NCI-H526 (cell line): ENCODE measurements at places on chromosomes 1 and 21.

GRCh38 chr1:156452907-156453306, 47.7 kb downstream of the MEF2D start:
- DNase-seq = no peak

DNA sequence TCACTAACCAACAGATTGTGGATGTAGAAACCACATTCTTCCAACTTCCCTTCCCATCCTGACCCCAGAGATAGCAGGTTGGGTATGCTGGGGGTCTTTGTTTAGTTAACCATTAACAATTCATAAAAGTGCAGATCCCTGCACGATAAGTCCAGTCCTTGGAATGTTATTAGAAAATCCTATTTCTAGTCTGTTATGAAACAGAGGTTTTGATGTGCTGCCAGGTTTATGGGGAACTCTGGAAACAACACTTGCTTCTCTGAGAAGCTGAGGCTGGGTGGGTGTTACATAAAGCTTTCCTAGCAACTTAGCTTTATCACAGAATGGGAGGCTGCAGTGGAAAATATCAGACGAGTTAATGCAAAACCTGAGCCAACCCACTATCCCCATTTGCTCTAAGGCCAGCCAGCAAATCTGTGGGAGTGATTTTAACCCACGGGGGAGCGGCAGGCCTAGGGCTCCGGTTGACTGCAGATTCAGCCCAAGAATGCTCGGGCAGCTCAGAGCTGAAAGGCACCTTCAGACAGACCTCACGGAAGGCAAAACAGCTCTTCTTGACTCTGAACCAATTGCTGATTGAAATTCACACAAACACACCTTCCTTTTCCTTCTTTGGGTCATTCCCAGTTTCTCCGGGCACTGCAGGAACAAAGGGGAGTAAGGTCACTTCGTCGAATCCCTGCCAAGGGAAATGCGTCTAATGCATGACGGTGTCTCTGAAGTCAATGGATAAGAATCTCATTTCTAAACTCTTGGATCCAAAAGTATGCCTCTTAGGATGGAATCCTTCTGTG, 111.7 kb upstream of the IRF2BP2 start:
- DNase-seq = no peak

- DNase-seq = no peak
Measured at GRCh38 chr21:26967062-26967913, at the start of gene ADAMTS5. Gene ADAMTS5, minus strand, starts transcription at chr21:26967088. Its CDS starts 697 bp downstream, at chr21:26966391.

DNA sequence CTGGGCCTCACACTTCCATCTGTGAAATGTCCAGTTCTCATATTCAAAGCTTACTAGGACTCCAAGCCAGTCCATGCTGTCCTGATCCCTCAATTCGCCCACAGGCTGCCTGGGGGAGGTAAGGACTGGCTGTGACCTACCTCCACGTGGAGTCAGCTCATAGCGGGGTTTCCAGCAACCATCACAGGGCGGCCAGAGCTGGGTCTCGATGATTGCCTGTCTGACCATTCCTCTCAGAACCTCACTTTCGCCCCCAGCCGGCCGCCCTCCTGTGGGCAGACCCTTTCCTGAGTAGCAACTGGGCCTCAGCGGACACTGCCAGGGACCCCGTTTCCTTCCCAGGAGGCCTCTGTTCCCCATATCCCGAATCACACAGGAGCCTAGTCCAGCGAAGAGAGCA, 3.4 kb upstream of the RUNX3 start:
- no peak for DNase-seq

DNA sequence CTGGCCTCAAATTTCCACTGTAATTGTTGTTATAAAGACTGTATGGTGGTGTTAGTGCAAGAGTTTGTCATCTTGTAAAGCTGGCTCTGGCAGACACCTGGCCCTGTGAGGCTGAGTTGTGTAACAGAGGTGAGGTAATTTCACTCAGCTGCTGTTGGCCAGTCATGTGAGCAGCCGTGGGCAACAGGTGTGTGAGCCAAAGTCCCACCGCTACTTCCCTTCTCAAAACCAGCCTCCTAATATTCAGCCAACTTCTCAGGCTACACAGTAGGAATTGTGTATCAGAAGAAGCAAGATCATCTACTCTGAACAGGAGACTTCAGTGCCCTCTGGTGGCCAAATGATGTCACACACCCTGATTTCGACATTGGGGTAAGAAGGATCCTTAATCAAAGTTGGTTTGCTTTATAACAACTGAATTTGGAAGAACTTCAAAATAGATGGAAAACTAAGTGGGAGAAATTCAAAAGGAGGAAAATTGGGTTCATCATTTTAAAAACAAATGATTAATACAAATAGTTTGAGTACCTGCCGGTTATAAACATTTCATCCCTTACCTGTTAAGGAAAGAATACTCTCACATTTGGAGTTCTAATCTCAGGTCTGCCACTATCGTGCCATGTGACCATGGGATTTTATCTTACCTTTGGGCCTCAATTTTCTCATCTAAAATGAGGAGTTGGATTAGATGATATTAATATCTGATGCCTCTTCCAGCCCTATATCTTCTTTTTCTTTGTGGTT, 2.6 kb upstream of the CREG1 start:
- DNase-seq = peak; percentile 93

DNA sequence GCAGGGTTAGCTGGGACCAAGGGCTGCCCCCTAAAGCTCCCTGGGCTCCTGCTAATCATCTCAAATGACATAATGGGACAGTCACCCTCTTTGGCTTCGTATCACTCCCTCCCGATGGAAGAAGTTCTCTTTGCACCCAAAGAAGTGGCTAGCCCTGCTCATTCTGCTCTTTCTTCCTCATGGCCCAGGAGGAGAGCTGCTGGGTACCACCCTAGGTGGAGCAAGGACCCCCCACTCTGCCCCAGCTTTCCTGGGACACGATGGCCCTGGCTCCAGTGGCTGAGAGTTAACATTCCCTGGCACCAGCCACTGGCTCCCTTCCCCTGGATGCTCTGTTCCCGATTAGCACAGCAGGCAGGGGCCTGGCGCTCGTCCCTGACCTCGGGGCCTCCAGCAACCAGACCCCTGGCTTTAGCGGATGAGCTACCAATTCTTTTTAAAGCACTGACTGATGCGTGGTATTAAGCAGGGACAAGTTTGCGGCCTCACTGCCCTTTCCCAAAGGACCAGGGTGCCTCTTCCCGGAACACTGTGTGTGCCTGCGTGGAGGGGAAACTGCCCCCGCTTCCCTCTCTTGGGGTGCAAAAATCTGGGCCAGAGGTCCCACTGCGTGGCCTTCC, 1.2 kb downstream of the MYOM3 start:
- DNase-seq = no peak
